Foreskin keratinocyte (primary cell): ENCODE measurements at places on chromosomes 5 and 9. TPM values are rescaled to one million over a fixed set of nuclear protein-coding genes. Genes with fewer than 3 reads are reported as not detected.

Gene OR1L6
- total RNA-seq: not detected in 2 replicates

Gene C5orf52
- not detected in 2 replicates for total RNA-seq

Gene CCDC69
- total RNA-seq: 4.3 and 6.1 TPM in 2 replicates

Gene SPTLC1
- total RNA-seq: 76.0 and 82.5 TPM in 2 replicates

Gene DCP2
- 19.2 and 21.2 TPM in 2 replicates for total RNA-seq
